ENCODE measurements at places on chromosomes 16 and 17. TPM values are rescaled to one million over a fixed set of nuclear protein-coding genes. Genes with fewer than 3 reads are reported as not detected.

GRCh38 chr17:72660274-72661115 is 432.0 kb downstream of the SLC39A11 start:
- no peak for DNase-seq

DNA sequence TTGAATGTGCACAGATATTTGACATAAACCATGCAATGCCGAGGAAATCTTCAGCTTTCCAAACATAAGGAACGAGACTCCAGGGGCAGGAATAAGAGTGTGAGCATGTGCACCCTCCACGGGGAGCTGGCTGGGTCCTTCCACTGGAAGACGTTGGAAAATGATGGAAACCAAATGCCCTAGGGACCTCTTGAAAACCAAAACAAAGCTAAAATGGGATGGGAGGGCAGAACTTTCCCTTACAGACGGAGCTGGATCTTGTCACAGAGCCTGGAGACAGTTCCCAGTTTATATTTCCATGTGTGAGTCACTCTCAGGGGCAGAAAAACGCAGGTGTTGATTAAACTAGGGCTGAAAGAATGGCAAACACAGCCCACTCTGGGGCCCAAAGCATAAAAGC is 34.4 kb upstream of the DNAH17 start:
- no peak for DNase-seq

The ASGR1 gene
- polyA plus RNA-seq, result 0.56 TPM

GRCh38 chr17:64694207-64694606 is 32.1 kb upstream of the SMURF2 start:
- DNase-seq, result no peak

Data from BJ (cell line).